ENCODE measurements at places on chromosomes 3 and 15.
A peak's percentile ranks its signal among the peaks of the same experiment; 100 is the strongest.

DNA sequence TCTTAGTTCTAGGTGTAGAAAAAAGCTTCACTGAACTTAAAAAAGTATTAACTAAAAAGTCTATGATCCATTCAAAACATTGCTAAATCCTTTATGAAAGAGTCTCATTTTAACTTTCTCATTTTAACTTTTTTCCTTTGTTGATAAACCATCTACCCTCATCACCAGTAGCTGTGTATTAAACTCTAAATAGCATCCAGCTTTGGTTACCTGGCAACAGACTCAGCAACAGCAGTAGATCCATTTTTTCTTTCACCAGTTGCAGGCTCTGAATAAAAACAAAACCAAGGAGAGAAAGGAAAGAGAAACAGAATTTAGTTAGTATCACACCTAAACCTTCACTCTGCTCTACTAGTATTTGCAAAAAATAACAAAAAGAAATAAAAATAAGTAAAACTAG is 51.6 kb downstream of the TP53BP1 start:
- peak; percentile 3 for DNase-seq

DNA sequence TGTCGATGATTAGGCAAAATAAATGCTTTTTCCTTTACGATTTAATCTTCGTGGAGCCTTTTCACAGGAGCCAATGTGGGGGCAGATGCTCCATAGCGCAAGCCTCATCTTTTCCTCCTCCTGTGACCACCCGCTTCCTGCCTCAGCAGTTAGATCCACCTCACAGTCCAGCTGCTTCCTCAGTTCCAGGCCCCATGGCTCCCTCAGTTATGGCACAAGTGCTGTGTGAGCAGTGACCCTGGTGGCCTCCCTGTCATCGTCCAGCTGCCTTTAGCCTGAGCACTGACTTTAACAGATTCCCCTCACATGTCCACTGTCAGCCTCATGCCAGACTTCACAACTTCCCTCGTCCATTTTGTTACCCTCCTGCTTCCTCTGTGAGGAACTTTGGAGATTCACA is 424.6 kb upstream of the GBE1 start:
- DNase-seq = no peak

DNA sequence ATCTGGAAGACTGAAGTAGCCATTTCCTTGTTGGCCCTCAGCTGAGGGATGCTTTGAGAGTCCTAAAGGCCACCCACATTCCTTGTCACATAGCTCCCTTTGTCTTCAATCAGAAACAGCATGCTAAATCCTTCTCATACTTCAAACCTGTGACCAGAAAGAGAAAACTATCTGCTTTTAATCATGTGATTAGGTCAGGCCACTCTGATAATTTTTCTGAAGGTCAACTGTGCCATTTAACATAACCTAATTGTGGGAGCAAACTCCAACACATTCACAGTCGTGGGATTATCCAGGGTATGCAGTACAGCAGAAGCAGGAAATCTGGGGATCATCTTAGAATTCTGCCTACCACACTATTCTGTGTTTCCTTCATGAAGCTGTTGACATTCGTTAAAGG is 223.9 kb upstream of the NR2E3 start:
- no peak for DNase-seq

- DNase-seq = no peak
These were observed 51.7 kb downstream of the EIF4E3 start for GRCh38 chr3:71673486-71673885.

GRCh38 chr3:141360888-141361598 is 7.3 kb upstream of the ZBTB38 start:
- DNase-seq = peak; percentile 98

DNA sequence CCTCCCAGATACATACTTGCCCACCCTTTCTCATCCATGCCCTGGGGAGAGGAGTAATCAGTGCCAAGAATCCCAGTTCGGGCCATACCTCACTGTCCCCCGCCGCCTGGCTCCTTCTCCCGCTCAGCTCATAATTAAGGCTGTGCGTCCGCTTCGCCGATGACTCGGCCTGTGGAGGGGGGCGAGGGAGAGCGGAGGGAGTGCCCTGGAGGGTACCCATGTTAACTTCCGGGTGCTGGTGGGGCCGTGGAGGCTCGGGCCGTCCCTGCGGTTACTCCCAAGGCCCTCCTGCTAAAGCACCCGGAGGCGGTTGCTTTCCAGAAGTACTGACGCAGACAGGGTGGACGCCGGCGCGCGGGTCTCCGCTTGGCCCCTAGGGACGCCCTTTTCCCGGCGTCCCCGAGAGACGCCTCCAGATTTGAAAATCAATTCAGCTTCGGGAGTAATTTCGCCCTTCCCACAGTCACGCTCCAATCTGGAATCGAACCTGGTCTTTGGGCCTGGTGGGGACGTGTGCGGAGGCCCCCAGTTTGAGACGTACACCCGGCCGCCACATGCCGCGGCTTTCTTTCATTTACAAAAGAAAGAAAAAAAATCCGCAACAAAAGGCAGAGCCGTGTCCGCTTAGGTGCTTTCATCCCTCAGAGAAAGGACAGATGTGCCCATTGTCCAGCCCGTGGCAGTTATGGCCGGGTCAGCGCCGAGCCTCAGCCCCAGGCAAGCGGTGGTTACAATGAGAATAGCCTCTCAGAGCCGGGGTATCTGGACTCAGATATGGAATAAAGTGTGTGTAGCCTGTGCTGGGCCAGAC is 1.0 kb upstream of the ONECUT1 start:
- DNase-seq = no peak

- DNase-seq = peak; percentile 40
These were observed 331 bp downstream of the RNU6-1 start for GRCh38 chr15:67839499-67839928.

DNA sequence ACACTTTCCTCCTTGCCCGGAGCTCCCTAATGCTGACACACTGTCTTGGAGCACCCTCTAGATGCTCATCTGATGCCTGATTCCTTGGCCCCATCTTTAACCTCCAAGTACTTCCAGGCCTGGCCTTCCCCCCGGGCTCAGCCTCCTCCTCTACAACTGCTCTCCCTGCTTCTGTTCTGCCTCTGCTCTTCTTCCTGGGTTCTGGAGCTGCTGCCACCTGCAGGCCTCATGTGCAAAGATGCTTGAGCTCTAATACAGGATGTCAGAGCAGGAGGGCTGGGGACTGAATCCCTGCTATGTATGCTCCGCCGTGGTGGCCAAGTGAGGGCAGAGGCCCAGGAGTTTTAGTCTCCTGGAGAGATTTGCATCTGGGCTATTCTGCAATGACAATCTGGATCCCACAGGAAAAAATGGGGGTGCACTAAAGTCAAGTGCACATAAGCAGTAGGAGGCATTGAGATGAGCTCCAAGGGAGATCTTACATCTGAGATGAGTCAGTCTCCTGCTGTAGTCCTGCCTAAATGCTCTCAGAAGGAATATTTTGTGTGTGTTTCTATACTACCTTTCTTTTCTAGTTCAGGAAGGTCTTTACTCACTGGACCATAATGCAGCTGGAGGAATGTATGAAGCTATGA is 296.3 kb downstream of the UACA start:
- DNase-seq = peak; percentile 29

GRCh38 chr3:196159952-196160804 is 51.0 kb downstream of the ZDHHC19 start:
- no peak for DNase-seq

GRCh38 chr3:64129581-64129980 is 95.7 kb downstream of the PRICKLE2 start:
- no peak for DNase-seq

DNA sequence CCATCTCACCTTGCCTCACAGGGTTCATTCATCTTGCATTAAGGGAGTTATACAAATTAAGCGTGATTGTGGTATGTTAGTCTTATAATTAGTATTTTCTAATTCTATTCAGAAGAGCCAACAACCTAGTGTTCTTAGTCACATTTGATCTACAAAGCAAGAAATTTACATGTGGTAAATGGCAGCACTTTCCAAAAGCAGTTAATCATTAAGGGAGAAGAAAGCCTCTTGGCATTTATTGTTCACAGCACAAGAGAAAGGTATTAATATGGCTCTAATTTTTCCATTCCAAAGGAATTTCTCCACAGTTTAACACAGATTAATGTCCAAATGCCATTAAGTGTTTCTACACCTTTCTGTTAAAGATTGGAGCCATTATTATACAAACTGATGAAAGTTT is 1077.1 kb downstream of the ZPLD1 start:
- no peak for DNase-seq

DNA sequence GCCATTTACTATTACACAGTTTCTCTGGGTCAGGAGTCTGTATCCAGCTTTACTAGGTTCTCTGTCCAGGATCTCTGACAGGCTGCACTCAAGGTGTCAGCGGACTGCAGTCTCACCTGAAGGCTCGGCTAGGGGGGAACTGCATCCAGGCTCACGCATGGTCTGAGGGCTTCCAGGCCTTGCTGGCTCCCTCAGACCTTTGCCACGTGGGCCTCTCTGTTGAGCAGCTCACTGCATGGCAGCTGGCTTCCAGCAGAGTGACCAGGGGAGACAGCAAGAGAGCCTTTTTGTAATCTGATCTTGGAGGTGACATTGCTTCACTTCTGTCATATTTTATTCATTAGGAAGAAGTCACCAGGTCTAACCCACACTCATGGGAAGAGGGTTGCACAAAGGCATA is 152.3 kb downstream of the CACNA2D3 start:
- no peak for DNase-seq

- no peak for DNase-seq
These were observed 45.4 kb upstream of the TERB2 start for GRCh38 chr15:44910981-44911625.

- DNase-seq = no peak
These were observed 17.5 kb downstream of the MAP1A start for GRCh38 chr15:43534897-43535296.

DNA sequence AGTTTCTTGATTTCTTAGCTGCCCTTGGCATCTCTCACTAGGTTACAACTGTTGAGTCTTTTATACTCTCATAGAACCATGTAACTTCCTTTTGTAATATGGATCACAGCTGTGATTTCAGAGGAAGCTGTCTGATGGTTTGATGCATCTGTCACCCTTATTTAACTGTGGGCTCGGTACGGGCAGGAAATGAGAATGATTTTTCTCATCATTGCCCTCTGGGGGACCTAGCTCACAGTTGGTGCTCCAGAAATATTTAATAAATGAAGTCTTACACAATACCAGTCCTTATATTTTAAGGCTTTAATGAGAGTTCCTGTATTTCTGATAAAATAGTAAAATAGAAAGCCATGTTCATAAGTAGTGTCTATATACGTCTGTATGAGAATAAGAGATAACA is 151.2 kb downstream of the EBLN2 start:
- DNase-seq = no peak

DNA sequence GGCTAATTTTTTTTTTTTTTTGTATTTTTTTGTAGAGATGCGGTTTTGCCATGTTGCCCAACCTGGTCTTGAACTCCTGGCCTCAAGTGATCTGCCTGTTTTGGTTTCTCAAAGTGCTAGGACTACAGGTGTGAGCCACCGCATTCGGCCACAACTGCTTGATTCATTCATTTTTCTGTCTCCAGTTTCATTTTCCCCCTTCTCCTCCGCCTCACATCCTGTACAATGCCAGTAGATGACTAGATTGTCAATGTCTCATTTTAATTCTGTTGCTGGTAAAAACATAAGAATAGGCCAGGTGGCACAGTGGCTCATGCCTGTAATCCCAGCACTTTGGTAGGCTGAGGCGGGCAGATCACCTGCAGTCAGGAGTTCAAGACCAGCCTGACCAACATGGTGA is 12.0 kb upstream of the ZNF592 start:
- no peak for DNase-seq

DNA sequence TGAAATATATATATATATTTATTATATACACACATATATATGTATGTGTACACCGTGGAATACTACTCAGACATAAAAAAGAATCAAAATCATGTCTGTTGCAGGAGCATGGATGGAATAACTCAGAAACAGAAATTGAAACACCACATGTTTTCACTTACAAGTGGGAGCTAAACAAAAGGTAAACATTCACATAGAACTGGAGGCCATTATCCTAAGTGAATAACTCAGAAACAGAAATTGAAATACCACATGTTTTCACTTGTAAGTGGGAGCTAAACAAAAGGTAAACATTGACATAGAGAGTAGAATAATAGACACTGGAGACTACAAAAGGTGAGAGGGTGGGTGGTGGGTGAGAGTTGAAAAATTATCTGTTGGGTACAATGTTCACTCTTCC is 171.5 kb upstream of the GOLIM4 start:
- no peak for DNase-seq

DNA sequence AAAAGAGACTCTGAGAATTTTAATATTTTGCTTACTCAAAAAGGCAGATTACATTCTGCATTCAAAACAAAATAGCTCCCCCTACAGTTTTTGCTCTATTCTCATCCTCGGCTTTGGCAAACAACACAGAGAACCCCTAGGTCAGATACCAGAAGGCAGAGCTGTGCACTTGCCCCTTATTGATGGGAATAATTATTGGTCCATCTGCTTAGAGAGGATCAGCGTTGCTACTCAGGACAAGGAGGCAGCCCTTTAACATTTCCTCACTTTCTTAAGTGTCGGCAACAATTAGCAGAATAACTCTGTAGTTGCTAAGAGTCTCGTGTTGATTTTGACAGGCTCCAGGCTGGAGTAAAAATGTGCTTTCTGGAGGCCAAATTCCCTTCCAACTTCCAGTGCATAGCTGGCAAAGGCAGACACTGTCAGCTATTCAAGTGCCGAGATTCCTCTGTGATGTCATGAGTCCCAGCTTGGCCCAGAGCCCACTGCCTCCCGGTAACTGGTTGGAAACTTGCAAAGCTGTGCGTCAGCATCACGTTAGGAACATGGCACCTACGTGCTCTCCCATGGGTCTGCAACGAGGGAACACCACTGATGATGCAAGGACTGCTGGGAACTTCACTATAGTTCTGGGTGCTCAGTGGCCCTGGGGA is 482.7 kb upstream of the ADAMTS9 start:
- no peak for DNase-seq

DNA sequence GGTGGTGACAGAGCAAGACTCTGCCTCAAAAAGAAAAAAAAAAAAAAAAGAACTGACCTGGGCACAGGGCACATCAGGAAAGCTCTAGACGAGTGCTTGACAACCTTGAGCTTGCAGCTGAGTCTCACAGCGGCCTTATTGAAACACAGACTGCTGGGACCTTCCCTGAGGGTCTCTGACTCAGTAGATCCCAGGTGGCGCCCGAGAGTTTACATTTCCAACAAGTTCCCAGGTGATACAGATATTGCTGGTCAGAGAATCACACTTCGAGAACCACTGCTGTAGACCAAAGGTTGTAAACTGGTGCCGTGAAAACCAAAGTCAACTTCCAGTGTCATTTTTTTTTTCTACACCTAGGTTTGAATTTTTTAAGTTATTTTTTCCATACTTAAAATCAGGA is 573.2 kb upstream of the MDFIC2 start:
- DNase-seq = peak; percentile 18

- DNase-seq = no peak
These were observed 162.4 kb upstream of the TGFBR2 start for GRCh38 chr3:30443756-30444673.

- no peak for DNase-seq
These were observed 108.8 kb downstream of the DPH6 start for GRCh38 chr15:35437157-35437556.

- DNase-seq = no peak
These were observed 6.2 kb downstream of the TMEM40 start for GRCh38 chr3:12752809-12753208.

DNA sequence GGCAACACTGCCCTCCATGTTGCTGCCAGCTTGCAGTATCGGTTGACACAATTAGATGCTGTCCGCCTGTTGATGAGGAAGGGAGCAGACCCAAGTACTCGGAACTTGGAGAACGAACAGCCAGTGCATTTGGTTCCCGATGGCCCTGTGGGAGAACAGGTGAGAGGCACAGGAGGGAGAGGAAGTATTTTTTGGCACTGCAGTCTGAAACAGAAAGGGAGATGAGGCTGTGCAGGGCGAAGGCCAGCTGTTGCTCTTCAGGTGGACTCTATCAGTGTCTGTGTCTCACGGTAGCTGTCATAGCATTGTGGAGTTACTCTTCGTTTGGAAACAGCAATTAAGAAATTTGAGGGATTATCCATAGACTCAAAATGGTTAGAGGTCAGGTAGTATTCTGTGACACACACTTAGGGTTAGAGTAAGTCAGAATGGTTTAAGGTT is 8.0 kb downstream of the NFKBIZ start:
- no peak for DNase-seq
